ENCODE measurements at places on chromosomes 2 and 18.

DNA sequence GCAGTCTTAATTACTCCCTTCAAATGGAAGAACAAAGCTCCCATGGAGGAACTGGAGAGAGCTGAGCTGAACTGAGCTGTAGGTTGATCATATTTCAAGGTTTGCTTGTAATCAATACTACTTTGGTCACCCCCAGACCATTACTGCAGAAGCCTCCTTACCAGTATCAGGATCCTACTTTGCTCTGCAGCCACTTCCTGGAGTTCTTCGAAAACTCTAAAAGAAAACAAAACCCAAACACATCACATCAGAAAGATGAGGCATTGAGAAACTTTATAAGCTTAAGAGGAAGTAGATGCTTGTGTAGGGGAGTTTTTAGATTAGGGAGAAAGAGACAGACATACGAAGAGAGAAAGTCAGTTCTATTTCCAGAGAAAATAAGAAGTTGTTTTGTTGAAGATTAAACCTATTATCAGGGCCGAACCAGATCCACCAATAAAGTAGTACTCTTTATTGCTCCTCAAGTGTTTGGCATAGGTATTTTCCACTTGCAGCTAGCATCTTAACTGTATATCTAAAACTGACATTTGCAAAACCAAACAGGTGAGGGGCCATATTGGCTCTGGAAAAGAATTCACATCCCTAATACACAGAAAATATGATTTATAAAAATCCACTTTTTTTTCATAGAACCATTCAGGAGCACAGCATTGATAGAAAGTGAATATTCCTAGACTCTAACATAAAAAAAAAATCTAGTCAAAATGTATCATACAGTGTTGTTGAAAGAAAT, 166.9 kb upstream of the KLF7 start:
- DNase-seq, result no peak

DNA sequence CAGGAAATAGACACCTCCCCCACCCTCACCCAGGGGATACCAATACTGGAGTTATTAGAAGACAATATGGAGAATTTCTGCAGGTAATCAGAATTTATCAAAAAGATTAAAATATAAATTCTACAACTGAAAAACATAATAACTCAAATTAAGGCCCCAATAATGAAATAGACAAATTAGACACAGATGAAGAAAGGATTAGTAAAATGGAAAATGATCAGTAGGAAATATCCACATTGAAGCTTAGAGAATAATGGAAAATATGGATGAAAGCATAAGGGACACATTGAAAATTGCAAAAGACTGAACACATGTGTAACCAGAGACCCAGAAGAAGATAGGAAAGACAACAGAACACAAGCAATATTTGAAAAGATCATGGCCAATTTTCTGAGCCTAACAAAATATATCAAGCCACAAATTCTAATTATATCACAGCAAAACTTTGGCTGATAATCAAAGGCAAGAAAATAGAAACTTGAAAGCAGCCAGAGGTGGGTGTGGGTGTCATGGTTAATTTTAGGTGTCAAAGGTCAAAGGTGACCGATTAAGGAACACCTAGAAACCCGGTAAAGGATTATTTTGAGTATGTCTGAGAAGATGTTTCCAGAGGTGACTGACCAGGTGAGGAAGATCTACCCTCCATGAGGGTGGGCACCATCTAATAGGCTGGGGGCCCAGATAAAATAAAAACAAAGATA, 28.2 kb downstream of the BOK start:
- DNase-seq, result no peak

- DNase-seq, result no peak
Observed at GRCh38 chr2:86037141-86037794, 68.4 kb downstream of the POLR1A start.

GRCh38 chr2:24363301-24363700, 3.0 kb upstream of the ITSN2 start:
- DNase-seq, result no peak

- DNase-seq, result no peak
Observed at GRCh38 chr2:120551522-120551921, 184.1 kb upstream of the GLI2 start.

DNA sequence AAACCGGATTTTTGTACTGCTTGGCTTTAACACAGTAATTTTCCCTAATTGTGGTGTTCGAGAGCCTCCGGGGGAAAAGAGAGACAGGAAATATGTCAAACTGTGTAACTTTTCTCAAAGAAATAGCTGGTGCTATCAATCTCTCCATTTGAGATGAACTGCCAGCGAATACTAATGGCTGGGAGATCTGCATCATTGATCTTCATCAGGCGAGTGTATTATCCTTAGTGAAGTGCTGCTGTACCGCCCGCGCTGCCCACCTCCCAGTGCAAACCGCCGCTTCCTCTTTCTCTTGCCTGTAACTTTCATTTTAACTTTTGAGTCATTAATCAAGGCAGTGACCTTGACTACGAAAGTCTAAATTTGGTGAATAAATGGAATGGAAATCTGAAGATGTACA, 246.1 kb upstream of the ST6GAL2 start:
- DNase-seq, result no peak

DNA sequence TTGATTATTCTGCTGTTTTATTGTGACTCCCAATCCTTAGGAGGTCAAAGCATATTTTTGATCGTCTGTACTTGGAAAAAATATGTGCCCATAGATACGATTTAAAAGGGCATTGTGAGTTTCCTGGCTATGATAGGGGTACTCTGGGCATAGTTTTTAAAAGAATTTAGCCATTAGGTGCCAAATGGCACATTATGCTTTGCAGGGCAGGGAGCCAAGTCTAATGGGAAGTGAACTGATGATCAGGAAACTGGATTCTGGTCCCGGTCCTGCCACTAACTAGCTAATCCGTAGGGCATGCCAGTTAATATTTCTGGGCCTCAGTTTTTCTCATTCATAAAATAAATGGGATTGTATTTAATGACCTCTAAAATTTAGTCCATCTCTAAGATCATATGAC, 189.3 kb downstream of the LTBP1 start:
- DNase-seq, result no peak

- DNase-seq, result no peak
Observed at GRCh38 chr2:239589833-239590232, 189.0 kb upstream of the HDAC4 start.

GRCh38 chr2:32229635-32230034, 35.1 kb downstream of the NLRC4 start:
- no peak for DNase-seq

- DNase-seq, result no peak
Observed at GRCh38 chr18:26868968-26869586, 3.6 kb upstream of the AQP4 start.

DNA sequence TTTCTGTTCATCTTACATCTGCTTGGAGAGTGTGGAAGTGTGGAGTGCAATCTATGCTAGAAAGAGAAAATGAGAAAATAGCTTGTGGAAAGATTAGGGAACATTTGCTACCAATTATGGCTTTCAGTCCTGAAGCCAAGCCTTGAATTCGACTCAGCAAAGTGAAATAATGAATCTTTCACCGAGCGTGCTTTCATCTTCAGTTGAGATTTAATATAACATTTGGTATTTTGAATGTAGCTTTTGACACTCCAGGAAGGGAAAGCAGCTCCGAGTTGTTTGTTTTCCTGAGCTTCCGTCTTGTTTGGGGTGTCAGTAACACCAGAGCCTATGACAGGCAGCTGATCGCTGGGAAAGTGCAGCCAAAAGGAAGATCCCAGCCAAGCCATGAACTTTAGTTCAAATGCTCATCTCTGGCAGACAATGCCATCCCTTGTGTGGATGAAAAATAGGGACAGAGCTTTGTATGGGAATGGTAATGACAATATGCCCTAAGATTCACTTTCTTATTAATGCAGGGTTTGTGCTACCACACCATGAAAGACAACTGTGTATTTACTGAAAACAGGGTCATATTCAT, 25.0 kb upstream of the PHLPP1 start:
- no peak for DNase-seq

DNA sequence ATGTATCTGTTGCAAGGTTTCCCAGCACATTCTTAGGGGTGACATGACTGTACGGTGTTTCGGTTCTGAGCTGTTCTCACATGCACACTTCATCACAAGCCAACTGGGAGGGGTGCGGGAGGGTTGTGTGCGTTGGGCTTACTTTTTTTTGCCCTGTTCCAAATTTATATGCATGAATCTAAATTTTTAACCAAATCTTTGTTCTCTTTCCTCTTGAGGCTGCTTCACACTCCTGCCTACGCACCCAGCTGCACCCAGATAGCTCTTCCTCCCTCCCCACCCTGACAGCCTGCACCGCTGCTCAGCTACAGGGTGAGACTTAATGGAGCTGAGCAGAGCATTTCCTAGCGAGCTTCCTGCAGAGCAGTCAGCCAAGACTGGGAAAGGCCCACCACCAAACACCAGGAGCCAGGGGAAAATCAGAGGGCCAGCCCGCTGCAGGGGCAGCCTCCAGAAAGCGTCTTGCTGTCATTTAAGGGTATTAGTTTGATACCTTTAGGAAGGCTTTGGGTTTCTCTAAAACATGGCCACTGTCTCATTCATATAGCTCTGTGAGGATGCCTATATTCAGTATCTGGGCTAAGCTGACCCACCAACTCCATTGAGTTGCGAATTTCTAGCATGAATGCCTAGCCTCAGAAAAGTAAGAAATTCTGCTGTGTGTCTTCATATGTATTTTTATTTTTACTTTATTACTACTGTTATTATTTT, 84.5 kb downstream of the POU3F3 start:
- no peak for DNase-seq

GRCh38 chr2:43215673-43216255, 10.6 kb downstream of the ZFP36L2 start:
- DNase-seq, result no peak

DNA sequence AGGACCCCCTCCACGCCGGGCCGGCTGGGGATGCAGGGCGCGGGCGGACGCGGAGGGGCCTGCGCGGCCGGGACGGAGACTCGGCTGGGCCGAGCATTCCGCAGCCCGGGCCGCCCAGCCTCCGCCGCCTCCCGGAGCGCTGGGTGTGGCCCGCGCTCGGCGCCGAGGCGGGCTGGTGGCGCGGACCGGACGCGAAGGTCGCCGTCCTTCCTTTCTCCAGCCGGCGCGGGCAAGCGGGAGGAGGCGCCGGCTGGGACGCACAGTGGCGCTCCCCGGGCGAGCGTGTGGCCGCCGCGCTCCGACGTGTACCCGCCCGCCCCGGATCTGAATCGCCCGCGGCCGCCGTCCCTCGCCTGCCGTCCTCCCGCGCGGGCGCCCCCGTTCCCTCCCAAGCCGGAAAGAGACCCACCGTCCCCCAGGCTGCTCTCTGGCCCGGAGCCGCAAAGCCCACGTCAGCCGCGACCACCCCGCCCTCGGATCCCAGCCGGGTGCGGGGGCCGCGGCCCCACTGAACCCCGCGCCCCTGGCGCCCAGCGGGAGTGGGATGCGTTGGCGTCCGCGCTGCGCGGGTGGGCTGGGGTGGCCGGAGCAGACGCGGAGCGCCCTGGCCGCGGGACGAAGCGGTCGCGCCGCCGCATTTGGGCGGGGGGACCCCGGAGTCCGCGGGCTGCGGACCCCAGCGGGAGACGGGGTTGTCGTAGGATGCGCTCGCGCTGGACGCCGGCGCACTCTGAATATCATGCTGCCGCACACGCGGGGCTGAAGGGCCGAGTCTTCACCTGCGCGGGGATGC, 634 bp downstream of the SPATS2L start:
- no peak for DNase-seq

GRCh38 chr2:223936862-223937326, 8.2 kb downstream of the WDFY1 start:
- DNase-seq, result no peak

- no peak for DNase-seq
Observed at GRCh38 chr2:54457323-54458023, 1.3 kb downstream of the SPTBN1 start.

Data from Panc1 (cell line).